ENCODE measurements at places on chromosomes 16 and 17.

DNA sequence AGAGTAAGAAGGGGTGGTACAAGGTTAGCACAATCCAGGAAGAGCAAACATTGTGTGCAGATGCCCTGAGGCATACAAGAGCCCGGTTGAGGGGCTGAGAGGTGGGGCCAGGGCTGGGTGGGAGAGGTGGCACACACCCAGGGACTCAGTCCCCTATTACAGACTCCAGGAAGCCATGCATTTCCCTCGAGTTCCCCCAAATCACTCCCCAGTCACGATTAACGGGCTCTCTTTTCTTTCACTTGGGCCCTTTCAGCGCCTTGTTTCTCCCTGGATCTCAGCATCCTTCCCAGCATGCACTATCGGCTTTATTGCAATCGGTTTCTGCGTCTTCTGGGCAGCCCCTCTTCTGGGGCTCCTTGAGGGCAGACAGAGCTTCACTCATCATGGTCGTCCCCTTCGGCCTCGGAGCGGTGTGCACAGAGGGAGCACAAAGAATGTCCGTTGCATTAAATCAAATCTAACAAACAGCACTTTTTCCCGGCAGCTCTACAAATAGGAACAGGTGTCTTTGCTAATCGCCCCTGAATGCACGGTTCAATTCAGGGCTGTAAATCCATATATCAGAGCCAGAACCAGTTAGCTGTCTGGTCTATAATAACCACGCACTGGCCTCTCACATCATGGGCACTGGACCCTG lies 184.6 kb upstream of the HSBP1 start:
- DNase-seq, result no peak

DNA sequence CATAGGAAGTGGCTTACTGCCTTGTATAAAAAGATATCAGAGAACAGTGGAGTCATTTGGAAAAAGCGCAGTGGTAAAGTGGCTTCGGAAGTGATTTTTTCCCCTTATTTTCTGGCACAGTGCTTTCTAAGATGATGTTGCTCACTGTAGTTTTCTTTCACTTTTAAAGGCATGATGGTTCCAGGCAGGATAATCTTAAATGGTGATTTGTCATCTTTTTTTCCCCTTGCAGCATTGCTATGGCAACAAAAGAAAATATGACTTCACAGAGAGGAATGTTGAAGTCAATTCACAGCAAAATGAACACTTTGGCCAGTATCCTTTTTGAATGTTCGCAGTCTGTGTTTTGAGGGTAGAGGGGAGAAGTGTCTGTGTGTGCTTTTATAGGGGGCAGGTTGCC lies 42.5 kb downstream of the GOSR1 start:
- no peak for DNase-seq

- DNase-seq, result no peak
Measured at GRCh38 chr16:48526058-48526957, 83.7 kb downstream of the N4BP1 start.

DNA sequence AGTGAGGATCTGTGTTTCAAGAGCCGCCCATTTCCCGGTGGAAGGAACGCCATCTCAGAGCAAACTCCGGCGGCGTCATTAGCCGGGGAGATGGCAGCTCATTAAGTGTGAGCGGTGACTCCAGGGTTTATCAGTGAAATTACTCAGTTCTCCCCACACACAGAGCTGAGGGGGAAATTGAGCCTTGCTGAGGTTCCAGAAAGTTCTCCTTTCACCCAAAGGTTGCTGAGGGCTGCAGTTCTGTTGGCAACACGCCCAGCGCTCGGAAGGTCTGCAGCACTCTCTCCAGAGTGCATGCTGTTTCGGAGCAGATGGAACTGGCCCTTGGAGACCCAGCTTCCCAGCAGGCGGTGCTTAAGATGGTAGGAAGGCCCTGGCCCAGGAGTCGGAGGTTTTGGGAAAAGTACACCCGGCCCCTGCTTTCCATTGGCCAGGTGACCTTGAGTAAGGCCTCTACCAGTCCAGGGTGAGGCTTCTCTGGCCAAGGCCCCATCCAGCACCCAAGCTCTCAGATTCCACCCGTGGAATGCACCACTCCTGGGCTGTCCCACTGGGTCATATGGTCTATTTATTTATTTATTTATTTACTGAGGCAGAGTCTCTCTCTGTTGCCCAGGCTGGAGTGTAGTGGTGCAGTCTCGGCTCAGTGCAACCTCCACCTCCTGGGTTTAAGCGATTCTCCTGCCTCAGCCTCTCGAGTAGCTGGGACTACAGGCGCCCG lies 167.7 kb upstream of the CIBAR2 start:
- DNase-seq, result peak; percentile 28

DNA sequence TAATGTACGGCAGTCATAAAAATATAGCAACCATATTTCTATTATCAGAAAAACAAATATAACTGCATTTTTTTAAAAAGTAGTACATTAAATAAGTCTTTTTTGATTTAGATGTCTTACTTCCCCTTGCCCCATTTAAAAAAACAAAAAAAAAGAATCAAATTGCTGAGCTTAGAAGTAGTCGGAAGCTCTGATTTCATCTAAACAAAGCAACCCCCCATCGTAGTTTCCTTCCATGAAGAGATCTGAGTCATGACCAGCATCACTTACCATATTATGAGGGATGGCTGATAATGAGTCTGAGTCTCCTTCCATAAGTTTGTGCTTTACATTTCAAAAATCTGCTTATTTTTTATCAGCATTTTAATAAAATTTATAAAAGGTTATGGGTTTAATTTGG lies 86.2 kb downstream of the ITFG1 start:
- no peak for DNase-seq

DNA sequence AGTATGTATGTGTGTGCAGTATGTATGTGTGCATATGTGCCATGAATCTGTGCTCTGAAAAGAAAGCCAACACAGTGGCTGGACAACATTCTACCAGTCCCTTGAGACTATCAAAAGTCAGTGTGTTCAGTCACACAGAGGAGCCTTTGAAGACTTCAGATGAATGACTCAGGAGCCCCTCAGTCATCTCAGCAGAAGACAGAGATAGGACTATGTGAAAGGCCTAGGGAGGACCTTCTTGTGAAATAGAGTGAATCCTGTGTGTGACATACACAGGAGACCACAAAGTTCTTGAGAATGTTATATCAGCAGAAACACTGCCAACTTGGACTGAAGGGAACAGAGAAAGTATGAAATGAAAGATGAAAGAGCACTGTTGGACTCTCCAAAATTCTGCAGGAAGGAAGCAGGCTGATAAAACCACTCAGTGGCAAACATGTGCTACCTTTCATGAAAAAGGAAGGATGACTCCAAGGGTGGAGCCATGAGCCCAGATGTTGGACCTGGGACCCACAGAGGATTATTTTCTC lies 108.4 kb downstream of the METRNL start:
- no peak for DNase-seq

- DNase-seq, result no peak
Measured at GRCh38 chr16:1458977-1459341, 14.6 kb upstream of the CCDC154 start.

DNA sequence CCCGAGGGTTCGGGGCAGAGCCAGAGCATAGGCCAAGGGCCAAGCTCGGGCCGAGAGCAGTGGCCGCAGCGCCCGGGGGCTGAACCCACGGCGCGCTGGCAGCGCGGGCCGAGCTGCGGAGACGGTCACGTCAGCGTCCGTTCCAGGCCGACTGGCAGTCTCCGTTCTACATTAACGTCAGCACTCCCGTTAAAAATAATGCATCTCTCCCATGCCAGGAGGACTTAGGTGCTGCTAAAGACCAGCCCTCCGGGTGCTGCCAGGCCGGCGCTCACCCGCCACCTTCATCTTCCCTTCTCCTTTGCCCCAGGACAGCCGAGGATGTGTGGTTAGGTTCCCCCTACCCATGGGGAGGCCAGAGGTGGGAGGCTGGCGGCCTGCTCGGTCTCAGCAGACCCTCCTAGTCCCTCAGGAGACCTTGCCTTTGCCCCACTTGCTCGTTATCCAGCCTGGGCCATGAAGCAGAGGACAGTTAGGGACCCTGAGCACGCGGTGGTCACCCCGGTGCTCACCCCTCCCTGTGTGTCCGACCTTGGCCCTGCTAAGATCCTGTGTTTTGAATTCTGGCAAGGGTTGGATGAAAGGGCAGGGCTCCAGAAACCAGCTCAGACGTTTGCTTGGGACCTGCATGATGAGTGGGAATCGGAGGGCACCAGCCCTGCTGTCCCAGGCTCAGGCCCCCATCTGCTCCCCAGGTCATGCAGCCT lies 572 bp downstream of the MPG start:
- no peak for DNase-seq

GRCh38 chr16:27404163-27404823 lies 2.3 kb downstream of the IL21R start:
- DNase-seq, result no peak

- DNase-seq, result peak; percentile 34
Measured at GRCh38 chr16:3458278-3458851, 14.9 kb downstream of the NAA60 start.

DNA sequence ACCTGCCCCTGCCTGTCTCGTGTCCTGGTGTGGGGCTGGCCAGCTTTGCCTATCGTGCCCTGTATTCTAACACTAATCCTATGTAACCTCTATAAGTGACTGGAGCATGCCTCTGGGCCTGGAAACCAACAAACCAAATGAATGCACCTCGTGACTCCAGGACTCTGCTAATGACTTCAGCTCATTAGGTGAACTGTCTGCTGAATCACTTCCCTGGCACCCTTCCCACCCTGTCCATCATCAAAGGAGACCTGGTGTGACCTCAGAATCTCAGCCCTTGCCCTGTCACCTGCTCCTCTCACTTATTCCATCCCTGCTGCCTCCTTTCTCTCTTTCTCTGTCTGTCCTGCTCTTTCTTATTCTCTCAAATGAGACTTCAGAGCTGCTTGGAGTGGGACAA lies 322.4 kb downstream of the CBLN1 start:
- DNase-seq, result no peak

GRCh38 chr16:30786936-30787612 lies at the start of gene ZNF629:
ZNF629 (minus strand) TSS chr16:30787205; CDS start chr16:30784482, 2,723 bp downstream.
- peak; percentile 69 for DNase-seq

DNA sequence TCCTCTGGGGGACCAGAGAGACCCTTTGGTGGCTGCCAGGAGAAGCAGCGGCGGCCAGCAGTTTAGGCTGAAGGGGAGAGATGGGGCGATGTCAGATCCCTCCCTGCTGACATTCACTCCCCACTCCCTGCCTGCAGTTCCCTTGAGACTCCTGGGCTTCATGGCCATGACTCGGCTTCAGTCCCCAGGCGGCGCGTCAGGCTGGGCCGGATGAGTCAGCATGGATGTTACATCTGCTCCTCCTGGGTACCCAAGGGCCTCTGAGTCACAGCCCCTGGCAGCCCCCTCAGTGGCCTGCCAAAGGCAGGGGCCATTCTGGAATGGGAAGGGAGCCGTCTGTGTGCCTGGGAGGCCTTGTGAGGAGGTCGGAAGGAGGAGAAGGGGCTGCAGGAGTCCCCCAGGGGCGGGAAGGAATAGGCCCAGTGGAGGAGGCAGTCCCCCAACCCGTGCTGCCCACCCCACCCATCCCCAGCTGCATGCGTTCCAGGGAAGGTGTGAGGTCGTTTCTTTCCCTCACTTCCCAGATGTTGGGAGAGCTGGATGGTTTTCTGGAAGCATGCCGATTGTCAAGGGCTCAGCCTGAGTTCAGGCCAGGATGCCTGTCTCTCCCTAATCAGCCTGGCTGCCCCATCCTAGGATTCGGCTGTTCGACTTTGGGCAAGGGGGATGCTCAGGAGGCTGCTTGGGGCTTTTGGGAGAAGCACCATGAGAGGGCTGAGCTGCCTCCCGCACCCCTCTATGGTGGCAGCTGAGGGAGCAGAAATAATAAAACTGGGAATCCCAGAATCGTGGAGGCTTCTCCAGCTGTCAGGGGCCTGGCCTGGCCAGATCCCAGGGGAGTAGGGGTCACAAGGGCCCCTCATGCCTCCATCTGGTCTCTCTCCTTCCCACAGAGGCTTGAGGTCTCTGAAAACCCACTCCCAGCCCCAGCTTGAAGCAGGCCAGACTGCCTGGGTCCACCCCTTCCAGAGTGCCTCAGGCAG lies 9.7 kb downstream of the RHBDL3 start:
- DNase-seq, result no peak

- no peak for DNase-seq
Measured at GRCh38 chr16:57747496-57747895, 11.9 kb downstream of the KATNB1 start.

DNA sequence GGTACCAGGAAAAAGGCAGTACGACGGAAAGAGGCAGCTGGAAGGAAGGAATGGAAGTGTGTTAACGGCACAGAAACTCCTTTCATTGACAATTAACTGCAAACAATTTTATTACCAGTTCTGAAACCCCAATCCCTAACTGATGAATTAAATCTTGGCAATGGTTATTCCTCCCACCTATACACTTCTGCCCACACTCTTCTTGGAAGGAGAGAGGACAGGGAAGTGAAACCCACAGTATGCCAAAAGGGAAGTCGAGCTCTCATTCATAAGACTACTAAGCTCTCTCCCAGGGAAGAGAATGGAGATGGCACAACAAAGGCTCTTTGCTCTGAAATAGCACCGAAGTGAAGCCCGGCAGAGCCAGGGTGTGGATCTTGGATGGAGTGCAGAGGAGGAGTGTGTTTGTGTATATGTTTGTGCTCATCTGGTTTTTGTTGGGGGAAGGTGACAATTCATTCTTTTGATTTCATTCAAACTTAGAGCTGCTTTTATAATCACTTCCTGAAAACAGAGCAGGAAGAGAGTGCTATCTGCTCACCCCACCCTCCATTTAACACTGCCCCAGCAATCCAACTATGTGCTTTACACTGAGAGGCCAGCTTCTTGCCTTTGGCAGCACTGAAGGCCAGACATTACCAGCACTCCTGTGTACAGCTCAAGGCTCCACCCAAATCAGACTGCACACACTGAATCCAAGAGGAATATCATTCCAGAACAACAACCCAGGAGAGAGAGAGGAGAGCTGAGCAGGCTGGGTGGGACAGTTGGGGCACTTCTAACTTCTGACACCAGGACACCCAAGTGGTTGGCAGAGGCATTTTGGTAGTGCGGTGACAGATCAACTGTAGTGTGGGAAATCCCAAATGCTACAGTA lies 68.7 kb downstream of the HIC1 start:
- DNase-seq, result no peak

GRCh38 chr16:66440970-66441369 lies 13.9 kb downstream of the BEAN1 start:
- no peak for DNase-seq

DNA sequence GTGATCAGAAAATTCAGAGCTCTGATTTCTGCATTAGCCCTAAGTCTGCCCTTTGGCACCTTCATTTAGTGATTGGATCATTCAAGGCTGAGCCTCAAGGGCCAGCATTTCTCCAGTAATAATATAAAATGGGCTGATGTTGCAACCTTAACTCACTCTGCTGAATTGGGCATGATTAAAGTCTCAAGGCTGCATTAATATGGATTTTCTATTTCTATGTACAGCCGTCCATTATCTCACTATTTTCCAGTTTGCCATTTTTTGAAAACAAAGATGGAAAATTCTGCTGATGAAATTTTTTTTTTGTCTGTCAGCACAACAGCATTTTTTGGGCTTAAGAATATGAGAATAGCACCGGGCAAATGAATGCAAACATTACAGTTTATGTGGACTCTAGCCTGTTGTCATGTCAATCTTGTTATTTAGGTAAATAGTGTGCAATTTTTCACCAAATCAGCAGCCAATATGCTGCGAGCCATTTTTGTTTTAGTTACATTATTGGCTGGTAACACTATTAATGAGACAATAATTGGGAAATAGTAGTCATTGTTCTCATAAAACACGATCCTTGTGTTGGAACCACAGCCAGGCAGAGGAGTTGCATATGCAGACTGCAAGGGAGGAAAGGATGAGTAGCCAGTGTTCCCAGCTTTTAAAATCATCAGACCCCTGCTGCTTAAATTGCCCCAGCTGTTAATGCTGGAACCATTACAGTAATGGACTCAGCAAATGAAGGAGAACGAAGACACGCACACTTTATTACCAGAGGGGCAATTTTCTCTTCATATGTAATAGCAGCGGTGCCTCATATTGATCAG lies 10.5 kb downstream of the FTO start:
- DNase-seq, result no peak
